ENCODE measurements at places on chromosomes 12 and 14.
A peak's percentile ranks its signal among the peaks of the same experiment; 100 is the strongest.

- DNase-seq = no peak
Measured at GRCh38 chr14:103502877-103503276, 19.8 kb downstream of the CKB start.

GRCh38 chr14:49860988-49861698 lies 8.6 kb upstream of the NEMF start:
- DNase-seq = no peak

- no peak for DNase-seq
Measured at GRCh38 chr12:132053338-132054330, 90.5 kb downstream of the DDX51 start.

GRCh38 chr12:131263626-131264025 lies 309.9 kb downstream of the ADGRD1 start:
- DNase-seq = no peak

- DNase-seq = no peak
Measured at GRCh38 chr14:51877810-51878209, 17.4 kb downstream of the GNG2 start.

DNA sequence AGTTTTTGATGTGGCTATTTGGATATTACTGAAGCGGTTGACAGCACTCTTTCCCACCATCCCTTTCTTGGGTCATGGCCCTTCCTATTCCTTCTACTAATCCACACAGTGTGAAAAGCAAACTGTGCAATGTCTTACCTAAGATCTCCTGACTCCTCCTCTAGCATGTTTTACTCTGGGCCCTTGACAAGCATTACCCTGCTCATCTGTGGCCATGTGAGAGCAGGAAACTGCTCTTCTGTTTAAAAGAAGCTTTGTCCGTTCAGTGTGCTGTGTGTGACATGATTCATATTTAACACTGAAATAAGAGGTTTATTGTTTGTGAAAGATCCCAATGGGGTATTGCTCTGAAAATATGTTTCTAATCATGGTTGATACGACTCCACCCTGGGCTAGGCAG lies 1022.5 kb downstream of the AACS start:
- DNase-seq = no peak

DNA sequence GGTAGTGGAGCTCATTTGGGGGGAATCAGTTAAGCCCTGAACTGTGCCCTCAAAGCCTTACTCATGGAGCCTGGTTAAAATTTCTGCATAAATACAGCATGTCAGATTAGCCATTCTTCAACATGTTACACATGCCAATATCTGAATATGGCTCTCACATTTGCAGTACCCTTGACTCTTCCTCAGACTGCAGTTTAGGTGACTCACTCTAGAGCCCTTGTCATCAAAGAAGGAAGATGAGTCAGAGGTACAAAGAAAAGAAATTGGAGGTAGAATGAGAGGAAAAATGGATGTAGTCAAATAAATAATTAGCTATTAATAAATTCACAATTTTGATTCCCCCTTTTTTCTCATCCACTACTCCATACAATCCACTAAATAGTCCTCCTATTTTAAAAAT lies 23.6 kb upstream of the OR4K2 start:
- no peak for DNase-seq

DNA sequence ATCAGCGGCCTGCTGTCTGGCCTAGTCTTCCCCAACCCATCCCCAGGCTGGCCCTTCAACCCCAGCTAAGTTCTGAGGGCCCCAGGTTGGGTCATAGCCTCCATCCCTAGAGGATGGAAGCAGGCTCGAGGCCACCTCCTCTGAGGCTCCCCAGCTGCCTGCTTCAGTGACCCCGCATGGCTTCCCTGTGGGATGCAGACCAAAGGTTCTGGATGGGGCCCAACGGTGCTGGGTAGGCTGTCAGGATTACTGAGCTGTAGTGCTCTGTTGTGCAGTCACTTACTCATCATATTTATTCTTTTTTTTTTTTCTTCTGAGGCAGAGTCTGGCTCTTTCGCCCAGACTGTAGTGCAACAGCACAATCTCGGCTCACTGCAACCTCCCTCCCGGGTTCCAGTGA lies 92.0 kb downstream of the IRF2BPL start:
- DNase-seq = no peak

DNA sequence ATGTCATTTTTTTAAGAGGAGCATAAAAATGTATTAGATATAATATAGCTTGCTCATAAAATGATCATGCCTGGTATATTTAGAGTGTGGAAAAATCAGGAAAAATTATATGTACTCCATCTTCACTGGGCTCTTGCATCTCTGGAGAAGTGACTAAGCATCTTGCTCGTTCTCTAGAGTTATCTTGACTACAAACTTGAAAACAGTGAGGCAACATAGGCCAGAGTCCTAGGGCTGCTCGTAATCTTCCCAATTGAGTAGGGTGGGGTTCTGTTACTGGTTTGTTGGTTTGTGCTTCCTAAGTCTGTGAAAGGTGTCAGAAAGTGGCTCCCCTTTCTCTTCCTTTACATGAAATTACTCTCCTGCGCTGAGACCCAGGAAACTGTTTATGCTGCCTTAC lies 46.2 kb downstream of the AACS start:
- DNase-seq = no peak

DNA sequence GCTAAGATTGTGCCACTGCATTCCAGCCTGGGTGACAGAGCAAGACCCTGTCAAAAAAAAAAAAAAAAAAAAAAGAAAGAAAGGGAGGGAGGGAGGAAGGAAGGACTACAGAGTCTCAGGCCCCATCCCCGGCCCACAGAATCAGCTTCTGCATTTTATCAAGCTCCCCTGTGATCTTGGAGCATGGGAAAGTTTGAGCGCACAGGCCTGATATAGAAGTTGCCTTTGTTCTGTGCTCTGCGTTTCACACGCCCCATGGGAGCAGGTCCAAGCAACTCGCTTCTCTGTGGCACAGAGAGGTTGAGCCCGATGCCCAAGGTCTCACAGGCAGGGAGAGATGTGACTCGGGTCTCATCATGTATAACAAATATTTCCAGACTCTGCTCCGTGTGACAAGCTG lies 101.8 kb downstream of the PHETA1 start:
- no peak for DNase-seq

GRCh38 chr12:109617491-109617890 lies 43.9 kb downstream of the MVK start:
- no peak for DNase-seq

- DNase-seq = no peak
Measured at GRCh38 chr12:118328486-118329330, 44.0 kb downstream of the TAOK3 start.

- peak; percentile 46 for DNase-seq
Measured at GRCh38 chr14:70955543-70956480, 48.6 kb downstream of the PCNX1 start.

DNA sequence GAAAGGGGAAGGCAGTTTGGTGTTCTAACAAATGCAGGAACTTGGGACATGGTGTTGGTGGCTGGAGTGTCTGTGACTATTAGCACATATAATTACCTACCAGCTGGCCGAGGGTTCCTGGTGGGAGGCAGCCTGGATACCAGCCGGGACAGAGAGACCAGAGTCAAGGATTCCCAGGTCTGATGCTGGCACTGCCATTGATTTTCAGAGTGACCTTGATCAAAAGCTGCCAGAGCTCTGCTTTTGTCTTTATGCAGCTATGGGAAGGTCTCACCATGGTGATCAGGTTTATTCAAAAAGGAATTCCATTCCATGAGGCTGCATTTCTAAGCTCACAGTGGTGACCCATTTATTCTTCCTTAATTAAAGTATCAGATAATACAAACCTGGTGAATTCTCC lies 101.0 kb upstream of the PWP1 start:
- DNase-seq = no peak

GRCh38 chr12:111024205-111024801 lies 103.9 kb upstream of the MYL2 start:
- peak; percentile 50 for DNase-seq

Data from activated CD4-positive, alpha-beta T cell treated with anti-CD3 and anti-CD28 coated beads, Interleukin-2, amount 50 U/mL, for 1 hour (primary cell).